ENCODE measurements at places on chromosomes 11 and 22.

- peak; percentile 65 for DNase-seq
Observed at GRCh38 chr22:37843741-37844089, 419 bp downstream of the ANKRD54 start.

GRCh38 chr11:115990004-115990447 lies 485.8 kb upstream of the CADM1 start:
- no peak for DNase-seq

DNA sequence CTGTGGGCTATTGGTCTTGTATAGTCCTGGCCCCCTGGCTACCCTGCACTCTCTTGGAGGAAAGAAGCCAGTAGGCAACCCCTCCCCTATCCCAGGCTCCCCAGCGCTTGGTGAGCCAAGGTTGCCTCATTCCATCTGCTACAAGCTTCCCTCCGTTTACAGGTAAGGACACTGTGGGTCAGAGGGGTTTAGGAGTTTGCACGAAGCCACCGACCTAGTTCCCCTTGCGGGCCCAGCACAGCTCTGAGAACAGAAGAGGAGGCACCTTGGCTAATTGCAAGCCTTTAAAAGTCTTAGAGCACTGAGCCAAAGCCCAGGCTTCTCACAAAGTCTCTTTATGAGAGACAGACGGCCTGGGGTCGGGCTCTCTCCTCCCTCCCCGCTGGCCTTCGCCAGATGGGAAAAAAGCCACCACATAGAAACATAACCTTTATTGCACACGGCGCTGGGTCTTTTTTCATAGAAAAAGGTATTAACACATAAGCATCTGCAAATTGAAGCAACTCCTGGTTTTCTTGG lies 99.8 kb downstream of the CEP164 start:
- no peak for DNase-seq

DNA sequence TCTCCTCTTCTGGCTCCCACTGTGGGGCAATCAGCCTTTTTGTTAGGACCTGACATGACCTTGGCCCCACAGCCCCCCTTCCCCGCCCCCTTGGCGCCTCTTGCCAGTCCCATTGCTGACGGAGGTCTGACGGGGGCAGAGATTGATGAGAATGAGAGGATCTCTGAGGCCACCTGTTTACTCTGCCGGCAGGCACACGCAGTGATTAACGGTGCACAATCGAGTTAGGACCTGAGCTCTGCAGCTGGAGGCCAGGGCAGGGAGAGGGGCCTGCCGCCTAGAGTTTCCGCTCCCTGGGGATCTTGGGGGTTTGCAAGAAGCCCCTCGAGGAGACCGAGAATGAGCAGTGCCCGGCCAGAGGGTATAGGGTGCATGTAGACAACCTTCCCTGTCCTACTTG lies 6.8 kb upstream of the CHRM1 start:
- DNase-seq: no peak

- DNase-seq: no peak
Observed at GRCh38 chr11:44623731-44624491, 58.4 kb downstream of the CD82 start.

GRCh38 chr11:16969010-16969999 lies 44.9 kb downstream of the PLEKHA7 start:
- DNase-seq: peak; percentile 33

DNA sequence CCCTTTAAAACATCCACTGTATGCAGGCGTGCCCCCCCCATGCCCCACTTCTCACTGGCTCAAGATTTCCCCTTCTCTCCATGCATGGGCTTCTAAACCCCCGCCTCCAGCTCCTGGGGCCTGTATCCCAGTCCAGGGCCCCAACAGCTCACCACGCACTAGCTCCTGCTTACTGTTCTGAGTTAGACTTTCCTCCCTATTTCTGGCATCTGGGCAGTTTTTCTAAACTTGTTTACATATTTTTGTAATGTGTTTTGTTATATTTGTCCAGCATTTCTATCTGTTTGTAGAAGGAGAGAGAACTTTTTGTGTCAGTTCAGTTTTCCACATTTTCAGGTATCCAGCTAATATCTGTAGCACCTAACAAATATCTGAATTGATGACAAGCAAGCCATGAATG lies 178.5 kb downstream of the SPON1 start:
- DNase-seq: no peak

DNA sequence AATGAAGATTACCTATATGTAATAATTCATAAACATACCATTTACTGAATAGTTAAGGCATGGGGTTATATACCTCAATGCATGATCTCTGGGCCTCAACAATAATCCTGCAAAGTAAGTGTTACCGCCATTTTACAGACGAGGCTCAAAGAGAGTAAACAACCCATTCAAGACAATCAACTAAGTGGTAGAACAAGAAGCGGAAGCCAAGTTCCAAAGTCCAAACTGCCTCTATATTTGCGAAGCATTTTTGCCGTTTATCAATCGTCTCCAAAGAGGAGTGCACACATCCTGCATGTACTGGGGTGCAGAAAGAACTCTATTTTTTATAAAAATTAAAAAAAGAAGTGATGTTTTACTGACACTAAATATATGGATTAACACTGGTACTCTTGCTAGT lies 27.5 kb upstream of the P4HA3 start:
- no peak for DNase-seq

DNA sequence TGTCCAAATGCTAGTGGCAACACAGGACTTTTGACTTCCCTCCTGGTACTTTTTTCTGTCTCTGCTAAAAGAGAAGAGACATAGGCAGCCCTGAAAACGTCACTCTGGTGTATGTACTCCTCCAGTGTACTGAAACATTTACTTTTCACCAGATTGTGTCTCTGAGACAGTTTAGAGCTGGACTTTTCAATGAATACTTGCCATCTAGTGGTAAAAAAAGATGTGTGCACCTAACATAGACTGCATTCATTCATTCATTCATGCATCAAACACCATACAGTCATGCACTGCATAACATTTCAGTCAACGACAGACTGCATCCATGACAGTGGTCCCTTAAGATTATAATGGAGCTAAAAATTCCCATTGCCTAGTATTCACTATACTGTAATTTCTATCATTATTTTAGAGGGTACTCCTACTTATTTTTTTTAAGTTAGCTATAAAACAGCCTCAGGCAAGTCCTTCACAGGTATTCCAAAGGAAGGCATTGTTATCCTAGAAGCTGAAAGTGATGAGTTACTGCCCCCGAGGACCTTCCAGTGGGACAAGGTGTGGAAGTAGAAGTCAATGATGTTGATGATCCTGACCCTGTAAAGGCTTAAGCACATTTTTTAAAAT lies 186.2 kb downstream of the SPON1 start:
- DNase-seq: no peak

DNA sequence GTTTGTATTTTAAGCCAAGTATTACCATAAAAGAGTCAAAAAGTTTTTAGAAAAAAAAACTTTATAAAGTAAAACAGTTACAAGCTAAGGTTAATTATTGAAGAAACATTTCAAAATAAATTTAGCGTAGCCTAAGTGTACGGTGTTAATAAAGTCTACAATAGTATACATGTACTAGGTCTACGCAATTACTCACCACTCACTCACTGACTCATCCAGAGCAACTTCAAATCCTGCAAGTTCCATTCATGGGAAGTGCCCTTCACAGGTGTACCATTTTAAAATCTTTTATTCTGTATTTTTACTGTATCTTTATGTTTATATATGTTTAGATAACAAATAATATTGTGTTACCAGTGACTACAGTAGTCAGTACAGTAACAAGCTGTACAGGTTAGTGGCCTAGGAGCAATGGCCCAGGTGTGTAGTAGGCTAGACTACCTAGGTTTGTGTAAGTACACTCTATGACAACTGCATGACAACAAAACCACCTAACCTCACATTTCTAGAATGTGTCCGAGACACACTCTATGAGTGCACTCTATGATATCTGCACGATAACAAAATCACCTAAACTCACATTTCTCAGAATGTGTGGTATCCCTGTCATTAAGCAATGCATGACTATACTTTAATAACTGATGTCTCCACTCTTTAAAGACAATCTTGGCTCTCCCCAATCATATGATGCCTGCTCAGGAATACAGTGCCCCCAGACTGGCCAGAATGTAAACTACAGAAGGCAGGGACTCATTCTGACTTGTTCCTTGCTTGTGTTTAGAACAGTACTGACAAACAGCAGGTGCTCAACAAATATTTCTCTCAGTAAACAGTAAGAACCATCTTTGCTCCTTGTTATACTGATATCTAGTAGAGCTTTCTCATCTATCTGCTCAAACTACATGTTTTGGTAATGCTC lies 21.2 kb downstream of the KMT5B start:
- DNase-seq: no peak

Data from activated naive CD8-positive, alpha-beta T cell treated with anti-CD3 and anti-CD28 coated beads for 36 hours (primary cell).